ENCODE measurements at places on chromosomes 3 and 15. TPM values are rescaled to one million over a fixed set of nuclear protein-coding genes. Genes with fewer than 3 reads are reported as not detected.

UNC13C gene
- 2.7 TPM for total RNA-seq

RBMS3 gene
- total RNA-seq, result 46.3 TPM

DNA sequence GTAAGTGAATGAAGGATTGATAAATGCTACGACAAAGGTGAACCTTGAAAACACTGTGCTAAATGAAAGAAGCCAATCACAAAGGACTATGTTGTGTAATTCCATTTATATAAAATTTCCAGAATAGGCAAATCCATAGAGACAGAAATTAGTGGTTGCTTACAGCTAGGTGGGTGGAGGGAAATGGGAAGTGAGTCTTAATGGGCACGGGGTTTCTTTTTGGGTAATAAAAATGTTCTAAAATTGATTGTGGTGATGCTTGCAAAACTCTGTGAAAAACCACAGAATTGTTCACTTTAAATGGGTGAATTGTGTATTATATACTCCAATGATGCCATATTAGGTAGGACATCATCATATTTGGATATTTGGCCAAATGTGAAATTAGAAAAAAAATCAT, 20.9 kb upstream of the TEX9 start:
- DNase-seq, result no peak

EPHB1 gene
- total RNA-seq, result 1.3 TPM

DNA sequence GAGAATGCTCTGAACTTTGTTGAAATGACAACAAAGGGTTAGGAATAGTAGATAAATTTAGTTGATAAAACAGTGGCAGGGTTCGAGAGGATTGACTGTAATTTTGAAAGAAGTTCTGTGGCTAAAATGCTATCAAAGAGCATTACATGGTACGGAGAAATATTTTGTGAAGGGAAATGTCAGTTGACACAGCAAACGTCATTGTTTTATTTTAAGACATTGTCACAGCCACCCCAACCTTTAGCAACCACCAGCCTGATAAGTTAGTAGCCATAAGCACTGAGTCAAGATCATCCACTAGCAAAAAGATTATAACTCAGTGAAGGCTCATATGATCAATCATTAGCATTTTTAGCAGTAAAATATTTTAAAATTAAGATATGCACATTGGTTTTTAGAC, 8.7 kb upstream of the ST3GAL6 start:
- DNase-seq, result no peak

DNA sequence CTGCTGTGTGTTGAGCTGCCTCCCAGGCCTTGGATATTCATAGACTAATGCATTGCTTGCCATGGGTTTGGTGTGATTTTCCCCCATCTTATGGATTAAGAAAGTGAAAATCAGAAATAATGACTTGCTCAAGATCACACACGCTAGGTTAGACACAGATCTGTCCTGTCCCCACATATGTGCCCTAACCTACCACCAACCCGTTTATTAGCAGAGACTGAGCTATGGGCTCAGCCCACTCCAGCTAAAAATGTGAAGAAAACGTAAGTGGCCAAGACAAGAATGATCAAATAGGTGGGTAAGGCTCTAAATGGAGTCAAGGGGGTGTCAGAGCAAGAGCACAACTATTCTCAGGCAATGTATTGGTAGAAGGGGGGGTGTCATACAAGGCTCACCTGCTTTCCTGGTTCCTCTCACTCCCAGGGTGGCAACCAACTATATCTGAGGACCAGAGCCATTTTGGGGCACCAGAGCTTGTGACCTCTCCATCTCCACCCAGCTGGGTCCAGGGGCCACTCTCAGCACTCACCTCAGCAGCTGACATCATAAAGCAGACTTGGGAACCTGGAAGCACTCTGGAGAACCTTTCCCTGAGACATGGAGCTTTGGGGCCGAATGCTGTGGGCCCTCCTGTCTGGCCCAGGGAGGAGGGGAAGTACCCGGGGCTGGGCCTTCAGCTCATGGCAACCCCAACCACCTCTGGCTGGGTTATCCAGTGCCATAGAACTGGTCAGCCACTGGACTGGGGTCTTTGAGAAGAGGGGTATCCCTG, 1.4 kb downstream of the HEMK1 start:
- DNase-seq, result no peak

- DNase-seq, result no peak
These were observed 8.2 kb downstream of the ARPIN start for GRCh38 chr15:89904519-89904918.

DNA sequence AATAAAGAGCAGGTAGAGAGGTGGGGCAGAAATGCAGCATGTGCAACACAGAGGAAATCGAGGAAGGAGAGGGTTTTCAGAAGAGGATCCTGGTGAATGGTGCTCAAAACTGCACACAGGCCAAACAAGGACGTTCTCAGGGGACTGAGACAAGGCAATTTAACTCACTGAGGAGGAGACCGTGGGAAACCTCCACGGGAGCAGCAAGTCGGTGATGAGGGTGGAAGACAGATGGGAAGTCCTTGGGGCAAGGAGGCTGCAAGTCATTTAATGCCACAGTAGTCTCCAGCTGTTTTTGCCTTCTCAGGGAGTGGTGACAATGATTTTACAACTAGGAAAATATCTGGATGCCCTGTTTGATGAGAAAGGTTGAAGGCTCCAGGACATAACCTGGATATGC, 11.5 kb upstream of the PDIA5 start:
- DNase-seq, result no peak

GRCh38 chr15:68576235-68576892, 2.4 kb upstream of the CORO2B start:
- no peak for DNase-seq

GRCh38 chr15:25884370-25884769, 21.2 kb upstream of the ATP10A start:
- DNase-seq, result no peak

SNX4 gene
- 29.9 TPM for total RNA-seq

GRCh38 chr3:111590143-111590491, 5.0 kb downstream of the ZBED2 start:
- no peak for DNase-seq

GRCh38 chr3:179513862-179514261, 48.9 kb upstream of the ACTL6A start:
- DNase-seq, result no peak

TLR9 gene
- total RNA-seq, result 0.16 TPM

LHFPL4 gene
- total RNA-seq, result not detected

GRCh38 chr3:100149130-100149529, 34.8 kb upstream of the FILIP1L start:
- DNase-seq, result no peak

ZBTB20 gene
- total RNA-seq, result 30.7 TPM

- DNase-seq, result no peak
These were observed 196.8 kb upstream of the MBNL1 start for GRCh38 chr3:152071924-152072323.

CYP1A1 gene
- 0.27 TPM for total RNA-seq

DNA sequence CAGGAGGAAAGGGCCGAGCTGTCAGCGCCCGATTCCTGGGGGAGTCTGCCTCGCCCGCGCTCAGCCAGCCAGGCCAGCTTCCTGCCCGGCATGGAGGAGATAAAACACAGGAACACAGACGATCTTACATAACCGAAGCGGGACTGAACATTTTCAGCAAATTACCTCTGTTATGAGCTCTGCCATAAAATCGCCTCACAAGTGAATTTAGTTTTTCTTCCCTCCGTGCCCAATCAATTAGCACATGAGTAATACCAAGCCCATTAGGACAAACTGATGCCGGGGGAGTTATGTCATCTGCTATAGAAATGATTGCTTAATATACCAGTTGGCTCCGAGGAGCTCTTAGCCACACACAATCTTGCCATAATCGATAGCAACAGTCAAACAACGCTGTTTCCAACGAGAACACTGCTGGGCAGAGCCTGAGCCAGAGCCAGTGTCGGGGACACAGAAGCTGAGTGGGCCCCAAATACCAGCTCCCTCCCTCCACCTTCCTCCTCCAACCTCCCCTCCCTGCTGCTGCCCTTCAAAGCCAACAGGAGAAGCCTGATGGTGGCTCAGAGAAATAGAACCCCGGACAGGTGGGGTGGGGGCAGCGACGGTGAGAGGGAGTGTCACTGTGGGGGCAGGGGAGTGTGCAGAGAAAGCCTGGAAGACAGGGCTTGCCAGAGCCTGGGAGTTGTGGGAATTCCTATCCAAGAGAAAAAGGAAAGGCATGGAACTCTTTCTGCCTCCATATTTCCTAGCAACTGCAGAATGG, 279.4 kb upstream of the TLE3 start:
- DNase-seq, result peak; percentile 54

DNA sequence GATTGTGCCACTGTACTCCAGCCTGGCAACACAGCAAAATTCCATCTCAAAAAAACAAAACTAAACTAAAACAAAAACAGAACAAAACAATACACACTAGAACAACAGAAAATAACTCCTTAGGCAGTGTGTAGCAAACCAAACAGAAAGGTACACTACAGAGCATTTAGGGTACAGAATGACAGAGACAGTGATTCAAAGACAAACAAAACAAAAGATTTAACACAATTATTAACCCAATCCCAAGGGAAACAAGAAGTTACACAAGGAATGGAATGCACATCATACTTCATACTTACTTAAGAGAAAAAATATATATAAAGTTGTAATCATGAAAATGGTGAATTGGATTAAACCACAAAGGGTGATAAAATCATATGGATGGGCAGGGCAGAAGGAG, 12.9 kb downstream of the SLC25A20 start:
- DNase-seq, result no peak

- DNase-seq, result no peak
These were observed 68.5 kb downstream of the GPR176 start for GRCh38 chr15:39851500-39852092.

DNA sequence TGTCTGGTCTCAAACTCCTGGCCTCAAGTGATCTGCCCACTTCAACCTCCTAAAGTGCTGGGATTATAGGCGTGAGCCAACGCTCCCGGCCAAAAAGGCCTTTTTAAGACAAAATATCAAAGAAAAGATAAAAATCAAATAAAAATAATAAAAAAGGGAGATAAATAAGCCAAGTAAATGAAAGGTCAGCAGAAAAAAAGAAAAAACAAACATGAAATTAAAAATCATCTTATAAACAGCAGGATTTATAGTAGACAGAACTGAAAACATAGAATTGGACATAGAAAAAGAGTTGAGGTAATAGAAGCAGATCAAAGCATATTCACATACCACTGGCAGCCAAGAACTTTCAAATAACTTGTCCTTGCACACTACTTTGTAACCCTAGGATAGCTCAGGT, 983.4 kb downstream of the ROBO2 start:
- no peak for DNase-seq

DNA sequence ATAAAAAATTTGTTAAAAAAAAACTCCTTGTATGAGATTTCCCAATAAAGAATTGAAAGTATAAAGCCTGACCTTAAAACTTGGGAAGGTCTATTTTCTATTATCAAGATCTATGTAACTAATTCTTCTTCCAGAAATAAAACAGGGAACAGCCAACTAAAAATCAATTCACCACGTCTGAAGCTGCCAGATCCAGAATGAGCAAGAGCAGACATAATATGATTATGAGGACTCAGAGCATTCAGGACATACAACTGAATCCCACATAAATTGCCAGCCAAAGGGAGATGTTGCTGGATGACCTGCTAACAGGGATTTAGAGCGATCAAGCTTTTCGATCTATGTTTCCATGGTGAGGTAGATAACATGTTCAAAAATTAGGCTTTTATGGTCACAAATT, 1151.3 kb upstream of the CADM2 start:
- no peak for DNase-seq

- DNase-seq, result no peak
These were observed 33.2 kb upstream of the GOLGA8B start for GRCh38 chr15:34616613-34617012.

DNA sequence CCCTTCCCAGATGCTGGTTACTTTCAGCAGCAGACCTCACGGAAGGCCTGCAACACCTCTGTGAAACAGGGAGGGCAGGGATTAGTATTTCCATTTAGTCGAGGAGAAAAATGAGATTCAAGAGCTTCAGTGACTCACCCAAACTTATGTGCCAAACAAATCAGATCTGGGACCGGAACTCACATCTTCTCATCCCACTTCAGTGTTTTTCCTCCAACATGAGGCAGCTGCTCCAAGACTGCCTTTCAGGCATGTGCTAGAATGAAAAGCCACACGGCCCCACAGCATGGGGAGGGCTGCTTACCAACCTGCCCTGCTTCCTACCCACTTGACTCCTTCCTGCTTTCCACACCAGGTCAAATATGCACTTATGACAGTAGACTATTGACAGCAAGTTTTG, 129.4 kb upstream of the SLC24A5 start:
- no peak for DNase-seq

SLC2A2 gene
- total RNA-seq, result not detected

LRRC58 gene
- 19.0 TPM for total RNA-seq

PLA2G4E gene
- not detected for total RNA-seq

GRCh38 chr15:99029341-99030144, 22.0 kb upstream of the PGPEP1L start:
- no peak for DNase-seq

ATP13A3 gene
- 60.2 TPM for total RNA-seq

DNA sequence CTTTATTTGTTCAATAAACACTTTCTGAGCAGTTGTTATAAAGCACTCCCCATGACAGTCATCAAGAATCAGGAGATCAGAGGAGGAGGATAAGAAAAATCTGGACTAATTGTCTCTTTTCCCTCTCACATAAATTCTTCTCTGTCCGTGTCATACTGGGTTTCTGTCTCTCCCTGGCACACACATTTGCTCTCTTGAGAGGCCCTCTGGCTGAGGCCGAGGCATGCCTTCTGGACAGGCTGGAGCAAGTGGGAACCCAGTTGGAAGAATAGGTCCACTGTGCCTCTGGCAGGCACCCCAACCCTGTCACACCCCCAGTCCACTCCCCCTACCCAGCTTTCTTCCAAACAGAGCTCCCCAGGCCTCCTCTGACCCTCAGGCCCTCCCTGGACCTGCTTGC, 315.8 kb downstream of the UACA start:
- DNase-seq, result no peak

BNC1 gene
- total RNA-seq, result 54.0 TPM

DNA sequence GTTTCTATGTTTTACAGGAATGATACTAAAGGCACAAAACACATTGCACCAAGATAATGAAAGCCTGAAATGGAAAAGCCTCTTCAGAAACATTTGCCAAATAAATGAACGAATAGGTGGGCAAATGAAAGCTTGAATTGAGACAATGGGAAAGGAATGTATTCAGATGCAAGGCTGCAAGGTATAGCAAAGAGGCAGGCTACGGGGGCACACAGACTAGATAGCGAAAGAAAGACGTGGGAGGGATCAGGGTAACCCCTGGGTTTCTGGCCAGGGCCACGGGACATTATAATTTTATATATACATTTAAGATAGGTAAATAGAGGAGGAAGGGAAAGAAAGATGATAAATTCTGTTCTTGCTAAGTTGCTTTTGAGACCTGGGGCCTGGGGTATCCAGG, 95.9 kb upstream of the NLGN1 start:
- DNase-seq, result no peak

NAALADL2 gene
- total RNA-seq, result 27.9 TPM

TAMM41 gene
- 30.9 TPM for total RNA-seq

GRCh38 chr3:21392526-21392925, 358.5 kb downstream of the ZNF385D start:
- DNase-seq, result no peak

All from mesothelial cell of epicardium (in vitro differentiated cells).